ENCODE measurements at places on chromosomes 12 and 14. TPM values are rescaled to one million over a fixed set of nuclear protein-coding genes. Genes with fewer than 3 reads are reported as not detected.
A peak's percentile ranks its signal among the peaks of the same experiment; 100 is the strongest.

- no peak for DNase-seq
Observed at GRCh38 chr12:8037046-8037663, 4.6 kb downstream of the FOXJ2 start.

- no peak for DNase-seq
Observed at GRCh38 chr12:111616177-111616623, 17.1 kb upstream of the ATXN2 start.

DNA sequence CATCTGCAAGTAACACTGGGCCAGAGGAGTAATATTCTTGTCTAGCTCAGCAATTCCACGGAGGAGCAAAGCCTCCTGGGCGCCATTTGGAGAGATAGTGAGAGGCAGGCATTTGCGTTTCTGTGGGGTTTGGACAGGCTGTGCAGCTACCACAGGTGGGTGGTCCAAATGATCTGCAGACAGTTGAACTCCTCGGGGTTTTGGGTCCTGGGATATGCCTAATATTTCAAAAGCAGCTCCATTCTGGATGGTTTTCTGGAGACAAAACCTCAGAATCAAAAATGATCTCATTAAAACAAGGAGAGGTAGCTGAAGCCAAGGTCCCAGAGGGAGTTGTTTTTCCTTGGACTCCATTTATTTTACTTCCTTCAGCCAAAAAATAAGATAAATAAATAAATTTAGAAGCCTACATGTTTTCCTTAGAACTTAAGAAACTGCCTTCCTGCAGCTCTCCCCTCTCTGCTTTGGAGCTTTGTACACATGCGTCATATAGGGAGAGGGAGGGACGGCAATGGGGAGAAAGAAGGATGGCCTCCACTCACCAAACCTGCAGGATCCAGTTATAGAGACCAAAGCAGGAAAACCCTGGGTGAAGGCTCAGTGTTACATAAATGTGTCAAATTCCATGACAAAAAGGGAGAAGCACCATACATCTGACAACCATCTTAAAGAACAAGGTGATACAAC is 227.3 kb upstream of the DAAM1 start:
- DNase-seq, result no peak

GRCh38 chr12:56682323-56682722 is 5.8 kb downstream of the PTGES3 start:
- no peak for DNase-seq

- DNase-seq, result no peak
Observed at GRCh38 chr14:69610874-69611171, 573 bp upstream of the SUSD6 start.

GRCh38 chr12:20375560-20375959 is 7.2 kb downstream of the PDE3A start:
- no peak for DNase-seq

DNA sequence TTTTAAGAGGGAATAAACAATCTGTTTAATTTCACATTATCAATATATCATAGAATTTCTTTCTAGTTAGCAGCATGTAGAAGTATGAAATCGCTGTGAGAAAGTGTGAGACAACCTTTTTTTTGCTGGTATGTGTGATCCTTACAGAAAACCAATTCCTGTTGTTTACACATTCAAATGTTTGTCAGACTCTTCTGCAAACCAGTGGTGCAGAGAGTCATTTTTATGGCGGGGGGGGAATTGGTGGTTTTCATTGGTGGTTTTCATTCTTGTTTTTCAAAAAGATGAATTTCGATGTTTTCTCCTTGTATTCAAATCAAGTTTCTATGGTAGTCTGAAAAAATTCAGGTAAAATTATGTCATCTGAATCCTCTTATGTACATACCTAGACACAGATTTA is 57.8 kb downstream of the SLC25A21 start:
- no peak for DNase-seq

- no peak for DNase-seq
Observed at GRCh38 chr12:47560415-47560814, 145.4 kb downstream of the RPAP3 start.

GRCh38 chr12:22377731-22378496 is 43.4 kb upstream of the ST8SIA1 start:
- DNase-seq, result no peak

GRCh38 chr12:92193063-92193462 is 47.4 kb upstream of the BTG1 start:
- DNase-seq, result no peak

DNA sequence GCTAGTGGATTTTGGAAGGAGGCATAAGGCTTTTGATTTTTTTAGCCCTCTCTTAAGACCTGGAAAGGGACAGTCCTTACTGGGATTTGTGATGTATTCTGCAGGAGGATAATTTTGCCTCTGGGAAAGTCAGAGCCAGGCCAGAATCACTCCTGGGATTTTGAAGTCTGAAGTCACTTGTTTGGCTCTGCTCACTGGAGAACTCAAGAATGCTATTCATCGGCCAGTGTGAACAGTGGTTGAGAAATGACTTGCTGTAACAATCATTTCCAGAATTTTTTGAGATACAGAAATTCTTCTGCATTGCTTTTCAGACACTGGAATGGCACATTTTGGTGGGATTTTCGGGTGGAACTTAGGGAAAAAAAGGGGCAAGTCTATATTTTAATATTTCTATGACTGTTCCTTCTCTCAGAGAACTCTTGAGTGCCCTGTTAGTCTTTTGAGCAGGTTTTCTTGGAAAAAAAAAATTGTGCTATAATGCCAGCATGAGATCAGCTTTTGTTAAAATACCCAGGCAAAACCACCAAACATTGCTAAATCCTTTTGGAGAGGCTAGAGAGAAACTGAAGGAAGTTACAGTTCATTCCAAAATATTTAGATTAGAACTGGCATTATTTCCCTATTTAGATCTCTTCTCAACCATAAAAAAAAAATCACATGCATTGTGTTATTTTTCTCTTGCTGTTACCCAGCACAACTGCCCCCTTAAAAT is 26.1 kb upstream of the BHLHE41 start:
- no peak for DNase-seq

DNA sequence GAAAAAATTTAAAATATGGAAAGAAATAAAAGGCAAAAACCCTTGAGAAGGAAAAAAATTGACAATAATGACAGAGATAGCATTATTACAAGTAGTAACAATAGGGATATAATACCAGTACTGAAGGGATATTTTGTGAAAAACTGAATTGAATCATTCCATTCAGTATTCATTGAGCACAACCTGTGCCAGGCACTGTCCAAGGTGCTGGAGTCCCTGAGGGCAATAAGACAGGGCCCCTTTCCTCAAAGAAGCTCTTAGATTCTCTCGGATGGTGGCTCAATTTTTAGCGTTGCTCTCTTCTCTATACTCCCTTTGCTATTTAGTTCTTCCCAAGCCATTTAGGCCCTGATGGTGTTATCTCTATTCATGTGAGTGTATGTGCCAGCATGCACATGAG is 34.3 kb upstream of the GAS2L3 start:
- no peak for DNase-seq

GRCh38 chr14:50396631-50397389 is at the start of gene CDKL1:
TSS of gene CDKL1 (minus strand) at chr14:50396881. CDS start at chr14:50395868, 1,013 bp downstream.
- peak; percentile 83 for DNase-seq

DNA sequence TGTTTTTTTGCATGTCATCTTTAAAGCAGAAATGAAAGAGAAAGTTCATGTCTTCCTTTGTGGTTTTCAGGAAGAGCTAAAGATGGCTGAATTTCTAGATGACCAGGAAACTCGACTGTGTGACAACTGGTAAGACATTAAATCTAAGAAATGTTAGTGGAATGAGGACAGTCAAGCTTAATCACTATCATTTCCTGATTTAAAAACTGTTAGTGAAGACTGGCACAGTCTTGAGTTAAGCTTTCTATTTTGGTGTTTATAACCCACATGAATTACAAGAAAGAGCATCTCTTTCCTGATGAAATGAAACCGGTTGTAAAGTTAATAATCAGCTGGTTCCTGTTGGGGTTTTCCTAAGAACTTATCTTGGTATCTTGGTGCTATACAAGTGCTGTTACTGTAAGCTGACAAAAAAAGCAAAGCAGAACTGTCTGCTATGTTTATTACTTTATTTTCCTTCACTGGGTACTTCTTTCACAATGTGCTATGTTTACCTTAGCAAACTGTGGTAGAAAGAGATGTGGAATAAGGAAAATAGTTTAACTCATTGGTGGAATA is 5.2 kb downstream of the TRAFD1 start:
- no peak for DNase-seq

DNA sequence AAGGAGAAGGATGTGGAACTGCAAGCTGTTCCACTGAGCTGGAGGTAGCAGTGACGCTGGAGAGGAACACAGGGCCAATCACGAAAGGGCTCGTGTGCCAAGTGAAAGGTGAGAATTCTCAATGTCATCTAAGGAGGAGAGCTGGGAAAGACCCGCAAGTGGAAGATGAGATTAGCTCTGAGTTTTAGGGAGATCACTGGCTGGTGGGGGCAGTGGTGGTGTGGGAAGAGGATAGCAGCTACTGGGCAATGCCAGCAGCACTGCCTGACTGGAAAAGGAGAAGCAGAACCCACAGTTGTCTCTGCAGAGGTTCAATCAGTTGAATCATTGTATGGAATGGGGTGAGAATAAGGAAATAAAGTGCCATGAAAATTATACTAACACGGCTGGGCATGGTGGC is 27.8 kb downstream of the SLC25A47 start:
- DNase-seq, result no peak

GRCh38 chr12:78192979-78193378 is 362.3 kb downstream of the NAV3 start:
- DNase-seq, result no peak

- no peak for DNase-seq
Observed at GRCh38 chr14:55914771-55915170, 203.4 kb upstream of the PELI2 start.

- no peak for DNase-seq
Observed at GRCh38 chr14:93977790-93978581, 1.6 kb upstream of the ASB2 start.

DNA sequence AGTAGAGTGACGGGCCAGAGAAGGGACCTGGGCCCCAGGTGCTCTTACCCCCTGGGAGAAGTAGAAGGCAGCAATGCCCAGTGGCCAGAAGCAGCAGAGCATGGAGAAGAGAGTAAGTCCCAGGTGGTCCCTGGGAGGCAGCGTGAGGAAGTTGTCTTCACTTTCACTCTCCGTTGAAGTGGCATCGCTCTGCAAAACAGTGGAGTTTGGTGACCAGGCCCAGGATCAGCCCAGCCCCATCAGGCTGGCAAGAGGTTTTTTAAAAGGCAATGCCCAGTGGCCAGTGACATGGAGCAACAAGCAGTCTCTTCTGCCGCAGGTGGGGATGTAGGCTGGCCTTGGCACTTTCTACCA is 18.2 kb downstream of the SYNDIG1L start:
- no peak for DNase-seq

DNA sequence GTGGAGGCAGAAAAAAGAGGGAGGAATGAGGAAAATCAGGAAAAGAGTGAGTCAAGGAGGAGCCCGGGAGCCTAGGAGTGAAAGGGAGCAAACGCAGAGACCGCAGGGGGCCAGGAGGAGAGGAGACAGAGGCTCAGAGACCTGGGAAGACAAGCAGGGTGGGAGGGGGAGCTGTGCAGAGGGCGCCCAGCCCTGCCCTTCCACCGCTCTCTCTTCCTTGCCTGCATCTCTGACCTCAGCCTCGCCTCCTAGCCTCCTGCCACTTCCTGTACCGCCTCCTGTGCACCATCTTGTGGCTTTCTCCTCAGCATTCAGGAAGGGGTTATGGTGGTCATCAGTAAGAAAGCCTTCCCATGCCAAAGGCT is 1.3 kb downstream of the CLSTN3 start:
- DNase-seq, result no peak

GRCh38 chr12:110498984-110499706 is 2.8 kb downstream of the VPS29 start:
- no peak for DNase-seq

The NEUROD4 gene
- not detected for total RNA-seq

The PYGL gene
- 28.9 TPM for total RNA-seq

The OTOGL gene
- total RNA-seq, result 0.10 TPM

The KRT85 gene
- total RNA-seq, result not detected

The ALDH1L2 gene
- 0.92 TPM for total RNA-seq

The STXBP6 gene
- 1.0 TPM for total RNA-seq

The RNF31 gene
- 52.3 TPM for total RNA-seq

The ZNF385A gene
- total RNA-seq, result 8.6 TPM

The KLHL42 gene
- total RNA-seq, result 17.5 TPM

The GZMB gene
- total RNA-seq, result 1.3 TPM

The SPIC gene
- total RNA-seq, result not detected

The SELPLG gene
- total RNA-seq, result 1.8 TPM

Data from ovary (tissue), 10 donors.